ENCODE measurements at places on chromosomes 11 and 22.
A peak's percentile ranks its signal among the peaks of the same experiment; 100 is the strongest.

DNA sequence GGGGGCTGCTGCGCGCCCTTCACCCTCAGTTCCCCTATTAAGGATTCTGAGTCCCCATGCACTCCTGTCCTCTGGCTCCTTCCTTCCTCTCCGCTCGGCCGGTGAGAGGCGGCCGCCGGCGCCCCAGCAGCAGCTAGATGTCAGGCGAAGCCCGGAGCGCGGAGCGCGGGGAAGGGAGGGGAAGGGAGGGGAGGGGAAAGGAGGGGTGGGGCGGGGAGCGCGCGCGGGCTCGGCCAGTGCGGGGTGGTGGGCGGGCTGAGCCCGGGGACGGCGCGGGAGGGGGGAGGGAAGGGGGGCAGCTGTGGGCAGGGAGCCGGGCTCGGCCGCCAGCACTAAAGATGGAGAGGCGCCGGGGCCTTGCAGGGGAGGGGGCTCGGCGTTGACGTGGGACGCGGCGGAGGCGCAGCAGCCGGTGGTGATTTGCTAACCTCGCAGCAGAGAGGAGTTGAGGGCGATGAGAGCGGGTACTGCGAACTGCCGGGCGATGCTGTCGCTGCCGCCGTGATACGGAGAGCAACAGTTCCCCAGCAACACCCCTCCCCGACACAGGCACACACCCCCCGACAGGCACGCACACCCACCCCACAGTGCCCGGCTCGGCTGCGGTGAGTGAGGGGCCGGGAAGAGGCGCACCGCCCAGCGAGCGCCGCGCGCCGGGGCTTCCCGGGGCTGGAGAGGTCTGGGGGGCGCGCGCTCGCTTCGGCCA is at the start of gene ZBTB16:
TSS of gene ZBTB16 (plus strand) at position 434 of the 706 bp plus-strand sequence. CDS start 3,590 bp downstream, outside the sequence.
- peak; percentile 49 for DNase-seq

DNA sequence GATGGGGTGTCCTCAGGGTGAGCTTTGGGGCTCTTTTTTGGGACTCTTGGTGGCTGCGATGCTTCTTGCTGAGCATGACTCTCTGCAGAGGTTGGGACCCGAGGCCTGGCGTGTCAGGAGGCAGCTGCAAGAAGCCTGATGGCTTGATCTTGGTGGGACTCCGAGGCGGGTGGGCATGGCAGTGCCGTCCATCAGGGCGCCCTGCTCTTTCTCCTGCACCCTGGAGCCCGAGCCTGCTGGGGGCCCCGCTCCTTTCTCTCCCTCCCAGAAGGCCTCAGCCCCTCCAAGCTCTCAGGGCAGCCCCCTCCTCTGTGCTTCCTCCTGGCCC is 432.7 kb downstream of the TBC1D22A start:
- no peak for DNase-seq

- DNase-seq: no peak
These were observed 3.6 kb upstream of the ROBO3 start for GRCh38 chr11:124861670-124862069.

DNA sequence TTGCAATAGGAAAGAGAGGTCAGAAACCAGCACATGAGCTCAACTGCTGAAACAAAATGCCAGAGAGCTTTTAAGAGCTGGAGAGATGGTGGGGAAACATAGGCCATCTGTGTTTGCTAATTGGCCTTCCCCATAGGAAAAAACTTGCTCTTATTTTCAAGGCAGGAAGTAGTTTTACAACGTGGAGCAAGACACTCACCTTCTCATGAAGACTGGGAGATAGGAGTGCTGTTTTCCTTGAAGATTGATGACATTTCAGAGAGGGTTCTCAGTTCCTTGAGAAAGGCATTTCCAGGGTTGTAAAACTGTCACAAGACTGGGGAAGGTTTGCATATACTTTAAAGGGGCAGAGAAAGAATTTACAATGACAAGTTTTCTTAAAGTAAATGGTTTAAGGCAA is 586.3 kb upstream of the RAG2 start:
- DNase-seq: no peak

DNA sequence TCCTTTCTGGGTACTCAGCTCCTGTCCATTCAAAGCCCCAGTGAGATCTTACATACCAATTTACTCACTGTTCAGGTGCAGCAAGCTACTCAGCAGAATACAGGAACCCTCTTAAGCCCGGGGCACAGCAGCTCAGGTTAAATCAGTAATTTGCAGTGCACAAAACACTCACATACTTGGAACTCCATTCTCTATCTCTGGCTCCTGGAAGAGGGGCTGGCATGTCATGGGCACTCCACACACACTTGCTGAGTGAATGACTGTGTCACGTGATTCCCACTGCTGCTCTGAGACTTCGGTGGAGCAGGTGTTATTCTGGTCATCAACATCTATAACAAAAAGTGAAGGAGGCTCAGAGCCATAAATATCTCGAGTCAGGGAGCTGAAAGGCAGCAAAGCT is 157.3 kb upstream of the BDNF start:
- no peak for DNase-seq

- no peak for DNase-seq
These were observed 121.8 kb downstream of the MICAL2 start for GRCh38 chr11:12232160-12232559.

GRCh38 chr11:62269654-62270278 is at the start of gene SCGB2A2:
Gene SCGB2A2 (plus strand): TSS chr11:62270158. CDS start chr11:62270217, 59 bp downstream.
- DNase-seq: no peak

DNA sequence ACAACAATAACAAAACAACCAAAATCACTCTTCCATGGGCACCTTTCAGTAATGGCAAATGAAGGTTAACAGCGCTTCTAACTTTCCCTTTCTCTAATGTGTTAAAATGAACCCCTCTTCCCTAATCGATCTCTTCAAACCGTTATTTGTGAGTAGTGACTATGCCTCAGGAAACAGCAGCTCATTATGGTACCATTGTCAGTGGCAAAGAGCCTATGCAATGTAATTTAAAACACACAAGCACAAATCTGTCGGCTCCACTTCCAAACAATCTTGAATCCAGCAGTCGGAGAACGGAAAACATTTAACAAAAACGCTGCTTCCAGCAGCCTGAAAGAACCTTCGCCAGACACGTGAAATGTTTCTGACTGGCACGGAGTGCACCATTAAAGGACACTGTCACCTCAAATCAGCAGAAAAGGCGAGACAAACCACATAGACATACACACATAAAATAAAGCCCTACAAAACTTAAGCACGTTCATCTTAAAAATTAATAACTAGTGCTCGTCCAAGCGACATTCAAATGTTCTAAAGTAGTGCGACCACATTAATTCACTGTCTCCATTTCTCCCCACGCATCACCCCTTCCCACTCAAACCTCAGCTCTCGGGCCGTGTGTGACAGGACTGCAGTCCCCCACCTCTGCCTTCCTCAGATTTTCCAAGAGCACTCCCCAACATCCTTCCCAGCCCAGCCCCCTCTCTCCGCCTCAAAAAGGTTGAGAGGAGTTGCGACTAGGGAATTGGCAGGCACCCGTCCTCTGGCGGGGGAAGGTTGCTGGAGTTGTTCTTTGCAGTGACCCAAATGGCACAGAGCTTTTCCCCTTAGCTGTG is 748 bp downstream of the RAB30 start:
- no peak for DNase-seq

GRCh38 chr11:114138411-114138810 is 78.9 kb downstream of the ZBTB16 start:
- DNase-seq: no peak

GRCh38 chr11:57143459-57143858 is 38.3 kb upstream of the LRRC55 start:
- DNase-seq: no peak

GRCh38 chr11:128061281-128061871 is 526.0 kb downstream of the ETS1 start:
- no peak for DNase-seq

- DNase-seq: no peak
These were observed 83.0 kb downstream of the MYO7A start for GRCh38 chr11:77211040-77211451.

DNA sequence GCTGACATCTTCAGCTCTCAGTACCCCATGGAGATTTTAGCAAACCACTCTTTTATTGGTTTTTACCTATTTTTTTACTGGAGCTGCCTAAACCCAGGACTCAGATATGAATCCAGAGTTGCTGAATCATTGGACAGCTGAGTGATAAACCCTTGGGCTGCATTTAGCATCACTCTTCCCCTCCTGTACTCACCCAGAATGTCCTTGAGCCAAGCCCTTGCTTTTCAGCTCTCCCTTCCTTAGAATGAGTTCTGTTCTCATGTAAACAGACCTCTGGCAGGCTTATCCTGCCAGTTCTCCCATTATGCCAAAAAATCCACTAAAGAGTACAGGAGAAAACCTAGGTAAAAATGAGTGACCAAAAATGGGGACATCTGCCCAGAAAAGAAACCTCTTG is 200.1 kb upstream of the POU2AF2 start:
- DNase-seq: no peak

GRCh38 chr11:45017329-45017728 is 66.6 kb upstream of the TP53I11 start:
- DNase-seq: no peak

- DNase-seq: no peak
These were observed 46.6 kb upstream of the CTSC start for GRCh38 chr11:88384004-88384668.

DNA sequence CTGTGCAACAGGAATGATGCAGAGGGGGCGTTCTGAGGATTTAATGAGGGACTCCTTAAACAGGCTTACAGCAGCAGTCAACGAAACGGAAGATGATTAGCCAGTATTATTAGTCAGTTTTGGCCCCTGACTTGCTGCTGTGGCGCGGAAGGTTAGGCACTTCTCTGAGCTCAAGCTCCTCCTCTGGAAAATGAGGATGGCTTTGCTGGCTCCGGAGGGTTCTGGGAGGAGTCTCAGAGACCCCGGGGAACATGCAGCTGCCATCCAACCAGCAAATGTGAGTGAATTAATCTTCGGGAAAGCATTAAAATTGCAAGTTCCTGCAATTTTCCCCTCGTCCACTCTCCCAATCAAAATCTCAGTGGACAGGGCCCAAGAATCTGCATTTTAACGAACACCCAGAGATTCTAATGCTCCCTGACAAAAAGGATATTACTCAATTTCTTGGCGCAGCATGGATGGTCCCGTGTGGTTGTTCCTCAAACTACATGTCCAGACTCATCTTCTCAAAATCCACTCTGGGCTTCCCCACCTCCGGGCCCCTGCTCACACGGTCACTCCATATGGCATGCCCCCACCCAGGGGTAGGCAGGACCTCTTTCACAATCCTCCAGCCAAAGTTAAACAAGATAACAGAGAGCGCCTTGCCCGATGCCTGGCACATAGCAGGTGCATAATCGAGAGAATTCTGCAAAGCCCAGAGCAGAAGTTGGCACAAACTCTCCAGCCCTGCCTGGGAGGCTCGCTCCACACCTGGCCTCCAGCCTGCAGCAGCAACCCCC is 6.4 kb downstream of the ELFN2 start:
- no peak for DNase-seq

DNA sequence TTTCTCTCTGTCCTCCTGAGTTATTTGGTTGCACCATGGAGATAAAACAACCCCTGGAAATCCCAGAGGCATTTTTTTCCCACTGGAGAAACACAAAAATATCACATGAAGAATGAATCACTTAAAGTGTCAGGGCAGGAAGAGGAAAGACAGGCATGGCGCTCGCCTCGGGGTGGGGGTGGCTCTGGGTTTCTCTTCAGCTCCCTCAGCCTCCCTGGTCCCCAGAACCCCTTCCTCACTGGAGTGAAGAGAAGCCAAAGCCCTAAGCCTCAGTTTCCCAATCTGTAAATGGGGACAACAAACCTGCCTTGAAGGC is 938 bp downstream of the SHISAL1 start:
- DNase-seq: no peak

DNA sequence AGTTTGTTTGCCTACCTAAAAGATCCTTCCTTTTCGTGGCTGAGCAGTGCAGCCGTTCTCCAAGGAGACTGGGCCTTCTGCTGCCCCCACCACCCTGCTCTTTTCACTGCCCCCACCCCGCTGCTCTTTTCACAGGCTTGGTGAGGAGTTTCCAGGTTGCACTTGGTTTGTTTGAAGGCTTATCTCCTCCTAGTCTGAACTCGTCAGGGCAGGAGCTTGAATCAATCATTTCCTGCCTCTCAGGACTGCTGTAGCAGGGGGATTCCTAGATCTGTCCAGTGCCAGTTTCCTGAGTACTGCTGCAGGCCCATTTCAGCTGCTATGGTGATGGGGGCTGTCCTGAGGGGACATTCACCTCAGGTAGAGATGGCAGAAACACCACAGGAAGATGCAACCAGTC is 10.0 kb downstream of the MED15 start:
- no peak for DNase-seq

DNA sequence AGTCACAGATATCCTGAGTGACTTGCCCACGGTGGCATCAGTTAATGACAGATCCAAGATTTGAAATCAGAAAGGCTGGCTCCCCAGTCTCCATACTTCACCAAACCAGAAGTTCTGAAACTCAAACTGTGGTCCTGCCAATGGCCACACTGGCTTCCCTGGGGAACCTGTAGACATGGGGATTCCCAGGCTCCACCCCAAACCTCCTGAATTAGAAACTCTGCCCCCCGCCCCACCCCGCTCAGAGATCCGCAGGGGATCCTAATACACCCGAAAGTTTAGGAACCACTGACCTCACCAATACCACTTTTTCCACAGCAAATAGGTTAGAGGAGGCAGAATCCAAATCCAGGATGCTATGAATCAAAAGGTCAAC is 15.3 kb downstream of the RTN4RL2 start:
- DNase-seq: no peak

GRCh38 chr11:122645847-122646246 is 9.7 kb upstream of the UBASH3B start:
- no peak for DNase-seq

GRCh38 chr11:103798026-103798425 is 238.4 kb upstream of the DDI1 start:
- DNase-seq: no peak

- DNase-seq: no peak
These were observed 9.5 kb upstream of the MICAL2 start for GRCh38 chr11:12100841-12101242.

DNA sequence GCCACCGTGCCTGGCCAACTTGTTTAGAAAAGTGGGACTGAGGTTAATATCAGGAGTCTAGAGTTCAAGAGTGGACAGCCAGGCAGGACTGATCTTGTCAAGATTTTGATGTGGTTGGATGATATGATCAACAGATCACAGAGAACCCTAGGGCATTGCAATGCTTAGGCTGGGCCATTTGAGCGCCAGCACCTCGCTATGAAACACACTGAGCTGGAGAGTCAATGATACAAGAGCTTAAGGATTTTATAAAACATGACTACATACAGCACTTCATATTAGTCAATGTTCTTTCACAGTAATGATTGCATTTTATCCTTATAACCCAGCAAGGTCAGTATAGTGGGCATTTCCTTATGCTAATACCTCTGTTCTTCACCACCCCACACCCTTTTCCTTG is 15.4 kb upstream of the PEX26 start:
- DNase-seq: no peak

- no peak for DNase-seq
These were observed 23.8 kb downstream of the FSHB start for GRCh38 chr11:30254307-30255298.

DNA sequence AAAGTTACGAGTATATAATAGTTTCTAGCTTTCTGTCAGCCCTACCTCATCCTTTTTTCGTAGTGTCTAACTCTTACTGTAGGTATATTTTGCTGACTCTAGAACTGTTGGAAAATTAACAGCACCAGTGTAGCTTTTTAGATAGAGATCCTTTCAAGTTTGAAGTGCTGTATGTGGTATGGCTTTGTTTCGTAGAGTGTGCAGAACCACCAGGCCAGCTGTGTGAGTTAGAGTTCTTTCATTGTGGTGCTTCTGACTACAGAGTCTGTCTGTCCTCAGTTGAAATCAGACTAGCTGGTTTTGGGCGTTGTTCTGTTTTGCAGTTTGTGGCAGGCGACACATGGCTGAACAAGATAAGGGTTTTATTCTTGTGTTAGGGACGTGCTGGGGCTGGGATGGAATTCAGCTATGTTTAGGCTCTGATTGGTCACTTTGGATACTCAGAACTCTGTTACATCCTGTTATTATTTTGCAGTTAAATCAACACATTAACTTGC is 3.2 kb downstream of the ARHGEF12 start:
- DNase-seq: no peak

GRCh38 chr11:114042234-114042633 is 17.3 kb upstream of the ZBTB16 start:
- DNase-seq: no peak
